ENCODE measurements at places on chromosomes 2 and 18. TPM values are rescaled to one million over a fixed set of nuclear protein-coding genes. Genes with fewer than 3 reads are reported as not detected.

DNA sequence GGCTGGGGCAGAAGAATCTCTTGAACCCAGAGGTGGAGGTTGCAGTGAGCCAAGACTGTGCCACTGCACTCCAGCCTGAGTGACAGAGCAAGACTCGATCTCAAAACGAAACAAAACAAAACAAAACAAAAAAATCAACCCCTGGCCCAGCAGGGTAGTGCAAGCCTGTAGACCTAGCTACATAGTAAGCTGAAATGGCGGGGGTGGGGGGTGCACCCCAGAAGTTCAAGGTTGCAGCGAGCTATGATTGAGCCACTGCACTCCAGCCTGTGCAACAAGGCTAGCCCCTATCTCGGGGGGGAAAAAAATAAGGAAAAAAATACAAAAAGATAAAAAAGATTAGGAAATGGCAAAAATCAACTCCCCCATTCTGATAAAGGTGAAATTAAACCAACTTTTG lies 6.4 kb downstream of the ATL2 start:
- no peak for DNase-seq

GRCh38 chr18:3114451-3114850 lies 101.5 kb upstream of the LPIN2 start:
- no peak for DNase-seq

DNA sequence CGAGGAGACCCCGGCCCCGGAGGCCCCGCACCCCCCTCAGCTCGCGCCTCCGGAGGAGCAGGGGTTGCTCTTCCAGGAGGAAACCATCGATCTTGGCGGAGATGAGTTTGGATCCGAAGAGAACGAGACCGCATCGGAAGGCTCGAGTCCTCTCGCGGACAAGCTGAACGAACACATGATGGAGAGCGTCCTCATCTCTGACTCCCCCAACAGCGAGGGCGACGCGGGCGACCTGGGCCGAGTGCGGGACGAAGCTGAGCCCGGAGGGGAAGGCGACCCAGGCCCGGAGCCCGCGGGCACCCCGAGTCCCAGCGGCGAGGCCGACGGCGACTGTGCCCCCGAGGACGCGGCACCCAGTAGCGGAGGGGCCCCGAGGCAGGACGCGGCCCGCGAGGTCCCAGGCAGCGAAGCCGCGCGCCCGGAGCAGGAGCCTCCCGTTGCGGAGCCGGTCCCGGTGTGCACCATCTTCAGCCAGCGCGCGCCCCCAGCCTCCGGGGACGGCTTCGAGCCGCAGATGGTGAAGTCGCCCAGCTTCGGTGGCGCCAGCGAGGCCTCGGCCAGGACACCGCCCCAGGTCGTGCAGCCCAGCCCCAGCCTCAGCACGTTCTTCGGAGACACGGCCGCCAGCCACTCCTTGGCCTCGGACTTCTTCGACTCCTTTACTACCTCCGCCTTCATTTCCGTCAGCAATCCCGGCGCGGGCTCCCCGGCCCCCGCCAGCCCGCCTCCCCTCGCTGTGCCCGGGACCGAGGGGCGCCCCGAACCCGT lies 8.3 kb downstream of the TRAPPC12 start:
- DNase-seq: no peak

DNA sequence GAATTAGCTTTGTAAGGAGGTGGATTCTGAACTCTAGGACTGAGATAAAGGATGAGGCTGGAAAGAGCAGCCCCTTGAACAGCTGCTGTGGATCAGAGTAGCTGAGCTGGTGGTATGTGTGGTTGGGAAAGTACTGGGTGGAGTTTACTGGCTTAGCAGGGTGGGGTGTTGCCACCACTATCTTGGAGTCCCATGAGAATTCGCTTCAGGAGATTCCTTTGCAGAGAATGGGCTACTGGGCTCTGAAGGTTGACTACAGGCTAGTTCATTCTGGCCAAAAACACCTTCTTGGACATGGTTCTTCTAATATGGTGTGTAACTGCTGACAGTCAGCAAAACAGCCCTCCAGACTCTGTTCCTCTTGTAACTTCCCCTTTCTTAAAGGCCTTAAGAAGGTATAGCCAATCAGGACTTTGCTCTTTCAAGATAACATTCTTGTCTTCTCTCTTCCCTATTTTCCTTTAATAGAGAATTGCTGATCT lies 52.7 kb downstream of the TET3 start:
- no peak for DNase-seq

DNA sequence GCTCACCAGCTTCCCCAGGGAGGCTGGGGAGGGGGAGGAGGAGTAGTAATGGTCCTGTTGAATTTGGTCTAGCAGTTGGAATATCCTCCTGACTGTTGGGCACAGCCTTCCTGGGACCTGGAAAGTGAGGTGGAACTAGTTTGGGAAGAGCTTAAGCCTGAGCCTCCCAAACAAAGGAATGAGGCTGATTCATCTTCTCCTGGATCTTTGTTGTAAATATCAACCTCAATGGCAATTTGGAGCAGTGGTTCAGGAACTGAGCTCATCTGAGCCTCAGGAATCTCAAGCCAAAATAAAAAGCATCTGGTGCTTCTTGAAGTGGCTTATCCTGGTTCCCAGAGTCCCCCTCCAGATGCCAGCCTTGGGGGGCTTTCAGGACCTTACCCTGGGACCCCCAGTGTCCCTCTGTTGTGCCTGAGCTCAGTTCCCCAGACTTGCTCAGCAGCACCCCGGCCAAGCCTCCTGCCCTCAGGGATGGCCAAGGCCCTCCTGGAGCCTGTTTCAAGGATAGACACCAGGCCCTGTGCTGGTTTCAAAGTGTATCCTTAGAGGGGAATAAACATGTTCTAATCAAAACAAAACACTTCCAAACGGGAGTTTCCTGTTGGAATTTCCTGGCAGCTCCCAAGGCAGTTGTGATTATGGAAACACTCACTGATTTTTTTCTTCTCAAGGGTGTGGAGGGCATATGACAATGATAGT lies 112.6 kb downstream of the DDX1 start:
- no peak for DNase-seq

DNA sequence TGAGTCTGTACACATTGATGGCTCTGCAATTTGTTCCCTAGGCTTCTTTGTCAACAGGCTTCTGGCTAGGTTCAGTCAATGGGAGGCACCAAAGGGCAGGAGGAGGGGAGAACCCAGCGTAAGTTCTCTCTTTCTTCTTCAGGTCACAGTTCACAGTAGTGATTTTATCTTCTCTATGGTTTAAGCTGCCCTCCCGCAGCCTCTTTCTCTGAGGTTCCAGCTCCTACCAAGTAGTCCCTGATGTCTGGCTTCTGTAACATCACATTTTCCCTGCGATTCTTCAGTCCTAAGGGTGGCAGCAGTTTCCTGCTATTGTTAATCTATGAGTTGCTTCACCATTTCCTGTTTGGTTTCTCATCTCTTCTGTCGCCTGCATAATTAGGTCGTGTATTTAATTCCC lies 107.4 kb downstream of the CPO start:
- DNase-seq: no peak

GRCh38 chr2:108392029-108392428 lies 14.3 kb downstream of the SULT1C4 start:
- no peak for DNase-seq

DNA sequence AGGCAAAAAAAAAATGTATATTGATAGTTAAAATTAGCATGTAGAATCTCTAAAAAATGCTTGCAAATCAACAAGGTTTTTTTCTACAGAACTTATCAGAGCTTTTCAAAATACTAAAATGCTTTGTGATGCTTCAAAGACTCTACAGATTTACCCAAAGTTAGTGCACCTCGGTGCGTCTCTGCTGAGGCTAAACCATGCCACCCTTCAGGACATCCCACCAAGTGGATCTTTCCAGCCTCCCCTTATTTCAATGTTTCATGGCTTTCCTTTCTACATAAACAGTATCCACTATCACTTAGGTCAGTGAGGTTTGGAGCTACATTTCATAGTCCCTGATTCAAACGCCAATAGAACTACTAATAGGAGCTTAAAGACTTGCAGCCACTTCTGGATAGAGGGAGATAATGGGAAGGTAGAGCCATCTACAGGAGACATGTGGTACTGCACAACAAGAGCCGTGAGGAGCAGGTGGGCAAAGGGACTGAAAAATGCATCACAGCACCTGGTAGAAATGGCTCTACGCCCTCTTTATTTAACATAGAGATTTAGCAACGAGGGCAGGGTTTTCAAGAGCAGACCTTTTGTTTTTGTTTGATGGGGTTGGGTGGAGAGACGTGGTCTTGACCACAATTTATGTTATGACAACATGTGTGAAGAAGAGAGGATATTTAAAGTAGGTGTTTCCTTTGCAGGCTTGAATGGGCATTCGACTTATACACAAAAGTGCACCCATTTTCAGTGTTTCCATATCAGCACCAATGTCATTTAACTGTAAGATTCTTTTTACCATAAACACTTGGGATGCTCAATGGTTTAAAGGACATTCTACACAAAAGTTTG lies 56.1 kb upstream of the SLC35G4 start:
- DNase-seq: peak; percentile 42

GRCh38 chr2:113203901-113204519 lies 30.2 kb downstream of the PSD4 start:
- DNase-seq: no peak

GRCh38 chr18:32454593-32454992 lies 16.1 kb downstream of the GAREM1 start:
- DNase-seq: no peak

DNA sequence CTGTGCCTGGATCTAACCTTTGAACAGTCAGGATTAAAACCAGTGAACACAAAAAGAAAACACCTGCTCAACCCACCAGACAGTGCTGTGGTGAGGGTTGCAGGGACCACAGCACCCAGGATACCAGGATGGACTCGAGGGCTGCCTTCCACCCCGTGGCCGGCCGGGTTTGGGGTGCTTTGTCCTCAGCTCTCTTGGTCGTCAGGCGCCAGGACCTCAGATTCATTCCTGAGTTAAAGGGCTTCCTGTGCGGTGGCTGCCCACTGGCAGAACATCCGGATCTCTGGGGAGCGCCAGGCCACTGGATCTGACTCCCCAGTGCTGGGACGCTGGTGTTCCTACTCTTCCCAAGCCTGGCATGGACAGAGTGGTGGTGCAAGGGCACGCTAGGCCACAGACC lies 239.8 kb downstream of the TFCP2L1 start:
- no peak for DNase-seq

DNA sequence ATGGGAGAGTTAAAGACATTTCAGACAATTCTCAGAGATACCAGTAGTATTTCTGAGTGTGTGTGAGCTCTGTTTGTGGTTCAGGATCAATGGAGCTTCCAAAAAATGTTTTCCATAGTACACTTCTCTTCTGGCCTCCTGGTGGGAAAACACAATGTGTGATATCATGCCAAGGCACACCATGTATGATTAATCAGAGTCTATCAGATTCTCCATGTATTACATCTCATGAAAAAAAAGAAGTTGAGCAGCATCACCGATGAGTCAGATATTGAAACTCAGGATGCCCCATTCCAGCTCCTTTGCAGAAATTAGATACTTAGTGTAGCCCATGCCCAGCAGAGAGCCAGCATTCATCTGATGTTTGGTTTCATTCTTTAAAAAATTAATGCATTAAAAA lies 620.3 kb upstream of the POU3F3 start:
- DNase-seq: no peak

GRCh38 chr2:27014771-27015433 lies 17.9 kb upstream of the TMEM214 start:
- no peak for DNase-seq

DNA sequence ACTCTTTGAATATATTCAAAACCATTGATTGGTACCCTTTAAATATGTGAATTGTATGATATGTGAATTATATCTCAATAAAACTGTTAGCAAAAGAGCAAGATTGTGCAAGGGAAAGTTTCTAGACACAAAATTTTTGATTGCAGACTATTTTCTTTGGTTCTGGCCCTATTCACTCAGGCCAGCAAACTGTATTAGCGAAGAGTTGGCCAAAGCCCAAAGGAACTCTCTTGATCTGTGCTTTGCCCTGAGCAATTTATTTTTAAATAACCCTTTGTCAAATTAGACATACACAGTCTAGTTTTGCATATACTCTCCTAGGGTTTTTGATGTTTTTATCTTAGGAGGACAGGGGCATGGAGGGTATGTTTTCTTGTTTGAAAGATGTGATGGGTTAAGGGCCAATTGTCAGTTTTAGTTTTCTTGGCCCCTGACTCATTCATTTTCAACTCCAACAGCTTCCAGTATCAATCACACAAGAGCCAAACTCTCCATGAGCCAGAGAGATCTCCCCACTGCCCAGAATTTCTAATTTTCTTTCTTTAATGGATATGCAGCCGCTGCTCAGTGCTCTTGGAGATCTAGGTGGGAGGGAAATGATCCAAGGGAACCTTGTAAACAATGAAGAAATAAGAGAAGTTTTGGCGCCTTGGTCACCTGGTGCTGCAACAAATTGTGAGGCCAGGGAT lies 231.5 kb downstream of the SRBD1 start:
- DNase-seq: no peak

DNA sequence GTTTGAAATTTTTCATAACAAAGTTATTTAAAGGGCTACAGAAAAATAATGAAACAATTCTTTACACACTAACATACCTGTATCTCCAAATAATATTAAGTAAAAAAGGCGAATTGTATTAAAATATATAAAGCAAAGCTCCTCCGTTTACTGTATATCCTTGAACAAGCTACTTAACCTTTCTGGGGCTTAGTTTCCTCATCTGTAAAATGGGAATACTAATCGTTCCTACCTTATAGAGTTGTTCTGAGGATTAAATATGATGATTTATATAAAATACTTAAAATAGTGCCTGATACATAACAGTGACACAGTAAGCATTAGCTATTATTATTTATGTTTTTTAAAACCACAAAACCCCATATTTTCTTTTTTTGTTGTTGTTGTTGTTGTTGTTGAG lies 13.3 kb downstream of the SLC25A12 start:
- DNase-seq: no peak

DNA sequence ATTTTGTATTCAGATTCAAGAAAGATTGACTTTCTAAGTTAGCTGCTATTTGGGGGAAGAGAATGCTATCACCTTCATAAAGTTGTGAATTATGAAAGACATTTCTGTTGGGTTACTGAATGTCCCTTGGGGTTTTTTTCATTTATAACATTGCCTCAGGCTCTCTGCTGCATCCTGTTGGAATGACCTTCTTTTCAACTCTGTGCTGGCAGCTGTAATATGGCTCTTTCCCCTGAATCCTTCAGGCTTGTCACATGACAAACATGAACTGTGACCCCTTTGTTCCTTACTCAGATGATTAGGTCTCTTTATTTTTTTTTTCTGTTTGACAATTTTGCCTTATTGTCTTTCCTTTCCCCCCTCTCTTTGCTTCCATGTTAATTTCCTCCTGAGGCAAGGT lies 159.8 kb downstream of the TAF4B start:
- DNase-seq: no peak

Gene EPG5
- 18.1 TPM for polyA plus RNA-seq

Gene GALNT14
- 47.3 TPM for polyA plus RNA-seq

Gene BABAM2
- 55.5 TPM for polyA plus RNA-seq

Gene PROM2
- polyA plus RNA-seq: 31.0 TPM

Gene SLC20A1
- 41.8 TPM for polyA plus RNA-seq

Gene FOXD4L1
- polyA plus RNA-seq: 0.19 TPM
